ENCODE measurements at places on chromosomes 7 and 10.

GRCh38 chr10:122798704-122799231 lies 46.9 kb downstream of the CUZD1 start:
- DNase-seq, result no peak

DNA sequence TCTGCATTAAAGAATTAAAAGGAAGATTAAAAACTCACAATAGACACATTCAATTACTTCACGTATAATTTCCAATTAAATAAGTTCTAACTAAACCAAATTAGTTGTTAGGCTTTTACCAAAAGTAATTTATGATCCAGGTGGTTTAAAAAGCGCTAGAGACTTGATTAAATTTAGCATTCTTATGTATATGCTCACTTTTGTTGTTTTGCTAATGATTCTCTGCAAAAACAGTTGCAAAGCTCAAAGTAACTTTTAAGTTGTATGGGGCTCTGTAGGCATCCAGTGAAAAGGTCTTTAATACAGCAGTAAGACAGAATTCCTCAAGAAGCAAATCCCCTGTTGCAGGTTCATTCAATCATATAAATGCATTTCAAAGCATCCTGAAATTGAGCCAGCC lies 15.5 kb upstream of the PNPLA8 start:
- no peak for DNase-seq

GRCh38 chr7:84112771-84113170 lies 81.8 kb downstream of the SEMA3A start:
- no peak for DNase-seq

DNA sequence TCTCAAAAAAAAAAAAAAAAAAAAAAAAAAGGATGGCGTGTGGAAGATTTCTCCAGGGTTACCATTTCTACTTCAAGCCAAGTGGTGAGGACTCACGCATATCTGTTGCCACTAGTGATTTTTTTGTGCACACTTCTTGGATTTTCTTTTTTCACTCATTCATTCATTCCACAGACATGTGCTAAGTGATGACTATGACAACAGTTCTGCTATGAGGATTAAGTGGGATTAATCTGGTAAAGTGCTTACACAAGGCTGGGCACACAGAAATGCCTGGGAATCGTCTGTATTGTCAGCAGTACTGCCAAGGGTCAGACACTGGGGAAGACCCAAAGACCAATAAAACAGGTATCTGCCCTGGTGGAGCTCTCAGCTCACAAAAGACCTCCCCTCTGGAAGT lies 6.3 kb upstream of the OPN1SW start:
- DNase-seq, result no peak

GRCh38 chr10:132447446-132448247 lies 50.6 kb downstream of the PWWP2B start:
- DNase-seq, result peak; percentile 27

- no peak for DNase-seq
These were observed 56.9 kb downstream of the NEUROG3 start for GRCh38 chr10:69516316-69516715.

- DNase-seq, result no peak
These were observed 403.6 kb downstream of the SEMA3D start for GRCh38 chr7:84783141-84783778.

- no peak for DNase-seq
These were observed 27.2 kb downstream of the GRID1 start for GRCh38 chr10:86339226-86339865.

- no peak for DNase-seq
These were observed 1036.8 kb upstream of the POT1 start for GRCh38 chr7:125966278-125967048.

GRCh38 chr7:15794801-15795200 lies 108.3 kb upstream of the MEOX2 start:
- DNase-seq, result no peak

GRCh38 chr10:67725567-67725966 lies 29.6 kb upstream of the CTNNA3 start:
- DNase-seq, result no peak

- DNase-seq, result no peak
These were observed 298.0 kb upstream of the TMEM229A start for GRCh38 chr7:124330731-124331407.

DNA sequence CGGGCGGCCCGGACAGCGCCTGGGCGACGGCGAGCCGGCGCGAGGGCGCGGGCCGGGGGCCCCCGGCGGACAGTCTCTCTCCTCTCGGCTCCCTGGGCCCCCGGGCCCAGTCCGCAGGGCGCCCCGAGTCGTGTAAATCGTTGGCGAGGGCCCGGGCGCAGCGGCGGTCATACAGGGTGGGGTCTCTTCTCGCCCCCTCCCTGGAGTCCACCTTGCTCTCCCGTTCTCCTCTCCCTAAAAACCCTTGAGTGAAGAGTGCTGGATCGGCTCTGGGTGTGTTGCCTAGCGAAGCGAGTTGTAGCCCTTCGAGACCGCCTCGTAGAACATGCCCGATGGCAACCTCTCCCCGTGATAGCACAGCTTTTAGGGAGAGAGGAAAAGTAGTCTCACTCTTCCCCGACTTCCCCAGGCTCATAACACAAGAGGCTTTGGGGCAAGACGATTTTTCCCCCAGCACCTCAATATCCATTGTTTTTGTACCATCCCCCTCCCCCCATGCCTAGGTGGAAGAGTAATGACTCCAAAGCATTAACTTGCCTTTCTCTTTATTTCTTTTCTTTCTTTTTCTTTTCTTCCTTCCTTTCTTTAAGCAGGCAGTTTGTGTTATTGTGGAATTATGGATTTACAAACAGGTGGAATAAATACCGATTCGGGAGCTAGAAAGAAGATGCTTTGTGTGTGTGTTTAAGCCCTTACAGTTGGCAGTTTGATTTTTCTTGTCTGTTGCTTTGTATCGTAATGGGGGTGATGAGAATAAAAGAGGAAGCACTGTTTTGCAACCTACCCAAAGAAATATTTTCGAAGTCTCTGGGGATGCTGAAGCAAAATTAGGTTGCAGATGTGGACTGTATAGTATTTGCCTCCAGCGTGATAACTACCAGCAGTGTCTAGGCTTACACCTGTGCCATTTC lies 822 bp downstream of the SHOC2 start:
- peak; percentile 93 for DNase-seq

DNA sequence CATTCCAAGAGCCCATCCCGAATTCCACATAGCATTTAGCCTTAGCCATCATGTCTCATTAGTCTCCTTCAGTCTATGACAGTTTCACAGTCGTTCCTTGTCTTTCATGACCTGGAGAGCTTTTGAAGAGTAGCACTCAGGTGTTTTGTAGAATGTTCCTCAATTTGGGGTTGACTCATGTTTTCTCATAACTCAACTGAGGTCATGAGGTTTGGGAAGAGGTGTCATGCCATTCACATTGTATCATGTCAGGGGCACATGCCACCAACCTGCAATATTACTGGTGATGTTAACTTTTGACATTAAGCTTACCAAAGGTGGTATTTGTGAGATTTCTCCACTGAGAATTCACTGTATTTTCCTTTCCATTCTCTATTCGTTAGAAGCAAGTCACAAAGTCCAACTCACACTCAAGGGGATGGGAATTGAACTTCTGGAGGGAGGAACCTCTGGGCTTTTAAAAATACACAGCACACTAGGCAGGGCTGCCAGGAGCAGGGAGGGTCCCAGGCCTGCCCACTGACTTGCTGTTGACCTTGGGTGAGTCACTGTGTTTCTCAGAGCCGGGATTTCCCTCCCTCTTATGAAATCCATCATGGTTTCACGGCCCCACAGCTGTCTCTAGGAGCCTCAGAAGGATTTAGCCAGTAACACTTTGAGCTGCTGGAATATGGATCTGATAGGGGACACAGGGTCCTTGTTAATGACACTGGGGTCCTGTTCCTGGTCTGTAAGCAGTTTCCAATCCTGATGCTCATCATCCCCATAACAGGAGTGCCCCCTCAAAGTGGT lies 74.4 kb upstream of the TCF7L2 start:
- no peak for DNase-seq

DNA sequence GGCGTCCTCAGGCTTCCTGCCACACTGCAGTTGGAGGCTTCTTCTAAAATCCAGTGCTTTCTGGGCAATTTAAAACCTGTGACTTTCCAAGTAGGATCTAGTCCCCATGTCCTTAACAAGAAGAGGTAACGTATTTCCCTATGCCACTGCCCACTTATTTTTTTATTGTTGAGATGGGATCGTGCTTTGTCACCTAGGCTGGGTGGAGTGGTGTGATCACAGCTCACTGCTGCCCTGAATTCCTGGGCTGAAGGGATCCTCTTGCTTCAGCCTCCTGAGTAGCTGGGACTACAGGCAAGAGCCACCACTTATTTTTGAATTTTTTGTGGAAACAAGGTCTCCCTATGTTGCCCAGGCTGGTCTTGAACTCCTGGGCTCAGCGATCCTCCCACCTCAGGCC lies 63.4 kb downstream of the DAGLB start:
- no peak for DNase-seq

DNA sequence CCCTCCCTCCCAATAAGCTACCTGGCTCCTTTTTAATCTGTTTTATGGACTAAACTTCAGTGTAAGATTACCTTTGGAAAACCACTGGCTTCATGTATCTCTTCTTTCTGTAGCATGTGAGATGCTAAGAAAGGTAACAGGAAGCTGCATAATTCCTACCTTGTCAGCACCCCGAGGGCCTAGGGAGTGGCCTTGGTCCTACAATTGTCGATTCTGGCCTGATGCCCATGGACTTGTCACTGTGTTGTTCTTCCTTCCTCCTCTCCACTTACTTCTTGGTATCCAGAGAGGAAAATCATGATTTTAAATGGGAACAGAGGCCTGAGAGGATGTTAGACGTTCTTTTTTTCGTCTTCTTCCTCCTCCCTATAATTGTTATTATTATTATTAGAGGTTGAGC lies 42.9 kb upstream of the PDZD8 start:
- DNase-seq, result no peak

GRCh38 chr7:157757776-157758467 lies 421.1 kb downstream of the DNAJB6 start:
- DNase-seq, result no peak

DNA sequence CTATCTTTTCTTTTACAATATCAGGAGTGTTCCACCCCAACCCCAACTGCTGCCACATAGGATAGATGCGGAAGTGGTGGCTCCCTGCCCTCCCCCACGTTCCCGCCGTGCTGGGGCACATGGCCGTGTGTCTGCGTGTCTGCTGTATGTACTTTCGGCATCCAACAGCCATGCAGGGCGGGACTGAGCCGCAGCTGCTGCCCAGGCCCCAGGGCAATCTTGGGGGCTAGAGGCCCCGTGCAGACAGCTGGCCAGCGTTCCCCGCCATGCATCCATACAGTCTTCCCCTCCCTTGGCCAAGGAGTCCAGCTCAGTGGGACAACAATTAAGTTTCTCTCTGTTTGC lies 162.7 kb downstream of the DGKB start:
- no peak for DNase-seq

GRCh38 chr10:18906636-18907035 lies 142.0 kb upstream of the MALRD1 start:
- DNase-seq, result no peak

DNA sequence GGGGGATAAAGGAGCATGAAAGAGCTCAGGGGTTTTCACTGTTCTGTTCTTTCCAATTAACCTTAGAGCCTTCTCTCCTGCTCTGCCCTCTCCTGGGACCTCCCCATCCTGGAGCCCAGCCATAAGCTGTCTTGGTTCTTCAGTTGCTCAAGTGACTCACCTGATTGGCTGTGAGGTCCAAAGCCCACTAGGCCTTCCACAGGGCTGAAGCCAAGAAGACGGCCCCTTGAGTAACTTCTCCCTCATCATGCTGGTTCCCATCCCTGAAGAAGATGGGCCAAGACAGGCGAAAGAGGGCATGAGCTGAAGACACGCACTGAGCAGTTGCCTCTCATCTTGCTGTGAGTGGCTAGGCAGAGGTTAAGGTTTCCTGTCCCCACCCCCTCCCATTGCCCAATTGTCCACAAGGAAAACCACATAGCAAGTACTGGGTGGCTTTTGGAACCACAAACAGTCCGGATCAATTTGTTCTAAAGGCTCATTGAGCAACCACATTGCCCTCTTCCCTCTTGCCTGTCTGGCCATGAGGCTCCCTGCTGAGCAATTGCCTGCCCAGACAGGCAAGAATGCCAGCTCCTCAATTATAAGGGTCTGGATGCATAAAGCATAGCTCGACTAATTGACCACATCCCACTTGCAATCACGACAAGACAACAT lies 43.9 kb upstream of the GPAM start:
- DNase-seq, result peak; percentile 7

DNA sequence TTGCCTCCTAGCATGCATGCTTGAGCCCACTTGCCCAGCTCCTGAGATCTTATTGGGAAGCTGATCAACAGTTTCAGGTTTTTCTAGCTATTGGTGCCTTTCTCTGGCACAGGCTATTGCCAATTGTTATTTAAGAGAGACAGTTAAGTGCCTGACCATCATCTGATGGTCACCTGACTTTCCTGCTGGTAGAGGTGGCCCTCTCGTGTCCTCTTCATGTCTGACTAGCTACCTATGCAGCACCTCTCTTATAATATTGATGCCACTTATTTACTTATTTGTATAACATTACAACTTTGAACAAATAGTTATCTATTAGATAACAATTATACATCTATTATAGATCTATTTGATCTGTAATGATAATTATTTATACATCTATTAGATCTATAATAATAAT lies 205.9 kb upstream of the SEMA3D start:
- DNase-seq, result no peak

DNA sequence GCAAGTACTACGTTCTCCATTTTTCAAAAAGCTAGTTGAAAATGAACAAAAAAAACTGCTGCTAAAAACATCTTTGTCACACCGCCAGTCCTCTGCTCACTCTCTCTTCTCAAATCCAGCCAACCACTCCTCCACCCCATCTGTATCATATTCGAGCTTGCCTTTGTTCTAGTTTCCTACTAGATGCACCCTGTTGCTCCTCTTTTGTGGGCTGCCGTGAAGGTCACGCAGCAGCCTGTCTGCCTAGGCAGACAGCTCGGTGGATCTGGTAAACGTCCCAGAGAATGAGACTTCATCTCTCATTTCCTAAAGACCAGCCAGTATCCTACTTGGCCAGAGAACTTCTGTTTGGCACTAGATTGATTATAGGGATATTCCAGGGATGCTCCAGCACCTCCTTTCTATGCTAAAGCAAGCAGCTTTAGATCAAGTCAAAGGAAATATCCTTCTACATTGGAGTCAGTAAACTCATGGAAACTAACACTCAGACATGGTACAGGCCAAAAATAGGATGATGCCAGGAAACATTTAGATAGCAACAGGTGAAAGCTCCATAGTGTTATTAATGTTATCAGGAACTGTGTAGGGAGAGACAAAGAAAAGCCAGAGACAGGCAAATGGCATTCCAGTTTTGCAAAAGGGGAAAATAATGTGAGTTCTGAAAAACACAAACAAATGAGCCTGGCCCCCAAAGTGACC lies 8.7 kb upstream of the PLXNA4 start:
- no peak for DNase-seq

DNA sequence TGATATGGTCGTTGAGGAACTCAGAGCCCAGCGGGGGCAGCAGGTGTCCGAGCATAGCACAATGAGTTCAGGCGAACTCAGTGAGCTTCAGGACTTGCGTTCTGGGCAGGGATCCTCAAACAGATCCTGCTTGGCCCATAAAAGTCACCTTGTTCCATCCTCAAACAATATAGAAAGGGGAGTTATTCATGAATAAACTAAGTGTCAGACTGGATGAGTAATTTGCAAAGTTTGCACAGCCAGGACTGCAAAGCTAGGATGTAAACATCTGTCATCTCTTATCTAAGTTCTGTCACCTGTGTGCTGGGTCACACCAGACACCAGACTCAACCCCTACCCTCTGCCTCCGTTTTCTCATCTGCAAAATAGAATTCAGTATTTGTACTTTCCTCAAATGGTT lies 58.0 kb upstream of the PFKP start:
- no peak for DNase-seq

- DNase-seq, result no peak
These were observed 4.1 kb downstream of the ACBD7 start for GRCh38 chr10:15084502-15084922.

GRCh38 chr7:42237811-42238541 lies 967 bp upstream of the GLI3 start:
- DNase-seq, result no peak

- no peak for DNase-seq
These were observed 179.7 kb upstream of the WDR11 start for GRCh38 chr10:120671491-120671890.
